Lower leg skin (tissue), 4 donors: ENCODE measurements at places on chromosomes 12 and 14. TPM values are rescaled to one million over a fixed set of nuclear protein-coding genes. Genes with fewer than 3 reads are reported as not detected.

GRCh38 chr14:101781240-101782061, 19.9 kb downstream of the PPP2R5C start:
- peak; percentile 87 for DNase-seq

Gene DENR
- total RNA-seq = 22.1 TPM

DNA sequence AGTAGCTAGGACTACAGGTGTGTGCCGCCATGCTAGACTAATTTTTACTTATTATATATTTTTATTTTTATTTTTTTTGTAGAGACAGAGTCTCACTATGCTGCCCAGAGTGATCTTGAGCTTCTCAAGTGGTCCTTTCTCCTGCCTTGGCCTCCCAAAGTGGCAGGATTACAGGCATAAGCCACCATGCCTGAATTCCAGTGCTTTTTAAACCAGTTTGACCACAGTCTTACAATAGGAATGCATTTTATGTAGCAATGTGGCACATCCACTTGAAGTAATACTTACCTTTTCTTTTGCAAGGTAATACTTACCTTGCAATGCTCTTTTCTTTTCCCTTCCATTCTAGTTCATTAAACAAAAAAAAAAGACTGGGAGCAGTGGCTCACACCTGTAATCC, 38.0 kb upstream of the CPM start:
- DNase-seq = no peak

GRCh38 chr12:124404162-124404784, 109.4 kb downstream of the RFLNA start:
- no peak for DNase-seq

DNA sequence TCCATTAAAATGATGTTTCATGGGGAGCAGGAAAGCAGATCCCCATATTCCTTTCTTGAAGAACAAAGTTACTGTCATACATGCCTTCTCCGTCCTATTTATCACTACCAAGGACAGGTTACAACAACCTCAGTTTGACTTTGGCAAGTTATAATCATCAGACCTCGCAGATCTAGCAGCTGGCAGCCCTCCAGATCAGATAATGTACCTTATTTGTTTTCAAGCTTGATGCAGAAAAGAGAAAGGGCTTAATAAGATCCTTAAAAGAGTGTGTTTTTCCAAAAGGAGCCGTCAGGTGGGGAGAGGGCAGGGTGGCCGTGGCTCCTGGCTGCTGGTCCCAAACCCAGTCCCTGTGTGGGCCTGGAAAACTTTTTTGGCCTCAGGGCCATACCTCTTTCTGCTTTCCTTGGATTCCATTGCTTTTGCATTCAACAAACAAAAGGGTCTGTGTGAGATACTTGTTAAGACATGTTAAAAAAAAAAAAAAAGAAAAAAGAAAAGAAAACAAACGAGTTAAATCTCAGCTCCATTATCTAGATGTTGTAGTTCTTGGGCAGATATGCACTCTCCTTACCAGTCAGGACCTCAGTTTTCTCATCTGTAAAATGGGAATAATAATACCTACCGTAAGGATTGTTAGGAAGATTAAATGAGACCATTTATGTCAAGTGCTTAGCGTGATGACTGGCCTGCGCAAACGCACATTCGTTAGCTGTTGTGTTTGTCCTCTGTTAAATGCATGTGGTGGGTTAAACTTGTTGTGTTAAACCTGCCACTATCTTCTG, 64.6 kb downstream of the B4GALNT3 start:
- DNase-seq = no peak

Gene SYNE3
- 13.8 TPM for total RNA-seq

DNA sequence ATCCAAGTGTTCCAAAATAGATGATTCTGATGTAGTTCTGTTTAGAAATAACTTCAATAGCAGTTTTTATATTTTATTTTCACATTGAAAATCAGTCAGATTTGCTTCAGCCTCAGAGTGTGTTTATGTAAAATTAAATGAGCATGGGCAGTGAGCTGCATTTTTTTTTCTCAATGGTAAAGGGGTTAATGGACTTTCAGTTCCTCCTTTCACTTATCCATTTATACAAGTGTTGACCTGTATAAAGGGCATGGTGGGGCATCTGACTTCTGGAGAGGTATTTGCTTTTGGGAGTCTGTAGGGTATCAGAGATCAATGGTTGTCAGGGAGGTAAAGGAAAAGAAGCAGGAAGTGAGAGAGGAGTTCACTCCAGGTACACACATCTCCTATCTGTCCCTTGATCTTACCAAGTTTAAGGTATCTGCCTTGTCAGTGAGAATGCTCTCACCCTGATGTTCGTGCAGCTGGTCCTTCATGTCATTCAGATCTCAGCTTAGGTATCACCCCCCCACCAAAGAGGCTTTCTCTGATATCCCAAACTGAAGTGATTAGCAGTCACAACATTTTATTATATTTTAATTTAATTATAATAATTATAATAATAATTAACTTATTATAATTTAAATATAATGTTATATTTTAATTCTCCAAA, 181.6 kb upstream of the LMNTD1 start:
- DNase-seq = no peak

DNA sequence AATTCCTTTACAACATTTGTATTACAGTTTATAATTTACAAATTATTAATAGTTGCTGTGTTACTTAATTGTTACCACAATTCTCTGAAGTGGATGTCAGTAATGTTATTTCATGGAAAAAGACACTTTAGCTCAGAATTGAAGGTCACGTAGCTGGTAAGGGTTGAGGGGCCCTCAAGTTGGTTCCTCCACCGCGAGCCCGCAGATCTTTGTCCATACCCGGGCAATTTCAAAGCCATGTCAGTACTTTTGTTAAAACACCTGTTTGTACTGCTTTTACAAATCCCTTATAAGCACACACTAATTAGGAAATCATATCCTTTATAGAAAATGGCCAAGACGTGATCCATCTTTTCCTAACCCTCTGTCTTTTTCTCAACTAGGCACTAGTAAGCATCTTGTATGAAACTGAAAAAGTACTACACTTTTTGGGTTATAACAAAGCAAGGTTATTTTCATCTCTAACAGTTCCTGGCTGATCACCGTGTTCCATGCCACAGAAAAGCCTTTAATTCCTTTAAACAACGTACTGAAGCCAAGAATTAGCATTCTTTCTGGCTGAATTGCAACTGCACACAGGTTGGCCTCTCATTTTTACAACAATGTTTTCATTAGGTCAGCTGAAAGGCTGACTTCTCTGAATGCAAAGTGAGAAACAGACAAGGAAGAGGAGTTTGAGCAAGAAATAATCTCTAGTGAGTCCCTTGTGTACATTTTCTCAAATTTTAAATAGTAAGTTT, 76.1 kb downstream of the CNTN1 start:
- no peak for DNase-seq

- DNase-seq = no peak
These were observed 2.2 kb downstream of the FRMD6 start for GRCh38 chr14:51653775-51654532.

GRCh38 chr12:27293463-27293862, 39.2 kb upstream of the BMAL2 start:
- no peak for DNase-seq

DNA sequence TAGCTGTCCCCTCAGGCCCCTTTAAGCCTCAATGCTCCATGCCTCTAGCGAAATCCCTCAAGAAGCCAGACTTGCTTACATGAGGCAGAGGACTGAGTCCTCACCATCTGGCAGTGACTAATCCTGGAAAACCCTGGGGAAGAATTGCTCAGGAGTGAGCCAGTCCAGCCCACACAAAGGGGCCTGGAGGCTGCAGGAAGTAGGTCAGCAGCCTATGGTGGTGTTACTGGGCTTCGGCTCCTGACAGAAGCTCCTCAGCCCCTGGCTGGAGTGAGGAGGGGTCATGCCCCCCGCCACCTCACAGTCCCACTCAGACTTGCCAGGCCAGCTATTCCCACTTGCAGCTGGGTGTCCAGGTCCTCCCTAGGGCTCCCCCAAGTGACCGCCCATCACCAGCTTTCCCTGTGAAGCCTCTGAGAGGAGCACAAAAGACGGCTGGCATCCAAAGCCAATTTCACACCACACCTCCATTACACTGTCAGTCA, 250.5 kb downstream of the DPF3 start:
- no peak for DNase-seq

Gene NTS
- total RNA-seq = not detected

DNA sequence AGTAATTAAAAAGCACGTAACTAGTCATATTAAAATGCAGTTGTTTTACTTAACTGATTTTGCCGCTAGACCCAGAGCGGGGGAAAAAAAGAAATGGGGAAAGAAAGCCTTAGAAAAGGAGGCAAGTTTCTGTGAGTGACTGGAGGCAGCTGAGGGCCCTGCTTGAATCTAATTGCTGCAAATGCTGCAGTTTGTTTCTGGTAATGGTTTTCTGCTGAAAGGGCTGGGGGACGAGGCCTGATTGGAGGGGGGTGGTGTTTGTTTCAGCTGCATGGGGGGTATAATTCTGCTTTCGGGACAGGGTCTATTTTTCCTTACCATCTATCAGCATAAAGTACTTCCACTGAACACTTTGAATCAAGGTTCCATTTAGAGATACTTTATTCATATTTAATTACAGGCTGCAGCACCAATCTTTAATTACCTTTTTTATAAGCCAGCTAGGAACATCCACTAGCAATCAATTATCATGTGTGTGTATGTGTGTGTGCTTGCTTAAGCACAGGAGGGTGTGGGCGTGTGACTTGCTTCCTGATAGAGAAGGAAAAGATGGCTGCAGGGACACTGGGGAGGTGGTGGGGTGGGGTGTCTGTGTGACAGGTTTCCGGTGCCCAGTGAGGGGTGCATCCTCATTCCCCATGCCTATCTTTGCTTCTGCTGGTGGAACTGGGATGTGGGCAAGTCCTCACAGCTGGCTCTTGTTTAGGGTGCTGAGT, 83.4 kb downstream of the ADCK1 start:
- DNase-seq = no peak

DNA sequence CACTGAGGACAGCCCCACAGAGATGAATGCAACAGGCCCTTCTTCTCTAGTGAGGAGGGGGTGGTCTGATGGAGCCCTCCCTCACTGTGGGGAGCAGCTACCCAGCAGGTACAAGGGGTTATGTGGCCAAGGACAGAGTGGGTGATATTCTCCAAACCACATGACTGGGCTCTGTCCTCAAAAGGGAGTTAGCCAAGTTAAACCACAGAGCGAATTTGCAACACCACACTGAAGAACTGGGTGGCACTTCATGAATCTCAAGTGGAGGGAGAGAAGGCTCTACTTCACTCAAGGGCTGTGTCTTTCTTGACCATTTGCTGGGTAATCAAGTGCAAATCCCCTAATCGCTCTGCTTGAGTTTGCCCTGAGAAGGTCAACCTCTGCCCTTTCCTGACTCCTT, 12.5 kb downstream of the GPR68 start:
- DNase-seq = no peak

- no peak for DNase-seq
These were observed 5.1 kb upstream of the SPATA7 start for GRCh38 chr14:88380405-88380804.

GRCh38 chr14:22379727-22380126, 209.3 kb downstream of the DAD1 start:
- no peak for DNase-seq

- DNase-seq = no peak
These were observed 18.6 kb downstream of the BRF1 start for GRCh38 chr14:105282098-105282725.

GRCh38 chr14:74509587-74510222, 16.1 kb downstream of the ISCA2 start:
- DNase-seq = no peak

DNA sequence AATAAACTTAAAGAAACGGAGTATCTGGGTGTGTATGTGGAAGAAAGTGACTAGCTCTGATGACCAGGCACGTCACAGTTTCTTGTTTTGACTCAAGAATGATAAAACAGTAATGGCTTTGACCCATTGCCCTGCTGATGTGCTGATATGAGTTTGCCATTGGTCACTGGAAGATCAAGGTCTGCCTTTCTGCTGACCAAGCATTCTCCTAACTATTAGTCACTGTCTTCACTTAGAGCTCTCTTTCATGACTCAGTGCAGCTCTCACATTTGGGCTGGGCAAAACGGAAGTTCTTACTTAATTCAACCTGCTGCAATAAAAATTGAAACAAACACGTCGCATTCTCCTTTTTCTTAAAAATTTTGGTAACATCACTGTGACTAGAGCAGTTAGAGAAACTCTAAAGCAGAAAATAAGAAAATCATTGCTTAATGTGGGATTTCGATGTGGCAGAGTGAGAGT, 366.7 kb downstream of the BTG1 start:
- no peak for DNase-seq

- no peak for DNase-seq
These were observed 312.3 kb downstream of the NPAS3 start for GRCh38 chr14:33250963-33251362.

DNA sequence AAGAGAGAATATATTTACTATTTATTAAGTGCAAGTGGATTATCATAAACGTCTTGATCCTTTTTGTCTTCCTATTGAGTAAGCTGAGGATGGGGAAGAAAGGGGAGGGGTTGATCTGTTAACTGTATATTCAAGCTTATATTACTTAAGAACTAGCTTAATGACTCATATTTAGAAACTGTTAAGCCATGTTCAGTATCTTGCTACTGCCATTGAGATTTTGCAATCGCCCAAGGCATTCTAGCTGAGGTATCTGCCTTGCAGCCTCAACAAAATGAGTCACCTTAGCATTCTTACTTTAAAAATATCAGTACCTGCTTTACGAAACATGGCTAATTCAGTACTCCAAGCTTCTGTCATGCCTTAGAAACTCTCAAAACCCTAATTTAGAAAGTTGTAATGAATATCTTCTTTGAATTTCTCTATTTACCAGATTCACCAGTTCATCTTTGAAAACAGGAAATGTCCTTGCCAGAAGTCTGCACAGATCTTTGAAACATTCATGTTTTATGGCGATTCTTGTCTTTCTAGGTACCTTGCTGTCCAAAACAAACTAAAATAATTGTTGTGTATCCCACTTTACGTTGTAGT, 76.1 kb downstream of the ALG10B start:
- no peak for DNase-seq

- DNase-seq = peak; percentile 85
These were observed 3.0 kb upstream of the PLEKHG6 start for GRCh38 chr12:6307529-6307928.

DNA sequence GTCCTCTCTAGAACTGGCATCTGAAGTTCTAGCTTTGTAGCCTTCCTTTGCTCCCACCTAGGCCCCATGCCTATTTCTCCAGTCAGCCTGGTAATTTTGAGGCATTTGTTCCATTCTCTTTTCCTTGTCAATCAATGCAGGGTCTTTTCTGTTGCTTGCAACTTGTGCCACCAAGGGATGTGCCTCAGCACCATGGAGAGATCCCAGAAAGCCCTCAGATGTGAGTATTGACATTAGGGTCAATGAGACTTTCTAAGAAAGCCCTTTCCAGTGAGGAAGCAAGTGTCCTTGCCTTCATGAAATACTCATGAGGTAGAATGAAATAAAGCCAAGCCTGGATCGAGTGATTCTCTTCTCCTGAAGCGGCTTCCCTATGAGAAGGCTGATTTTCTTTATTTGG, 213.9 kb downstream of the SLC15A4 start:
- no peak for DNase-seq

- no peak for DNase-seq
These were observed 635 bp downstream of the LTA4H start for GRCh38 chr12:96034621-96035282.

Gene KRT79
- 130 TPM for total RNA-seq

Gene PZP
- total RNA-seq = not detected

- DNase-seq = no peak
These were observed 18.7 kb downstream of the GRIN2B start for GRCh38 chr12:13962699-13963098.

Gene RNASE4
- 67.3 TPM for total RNA-seq
